Stimulated activated CD8-positive, alpha-beta memory T cell treated with anti-CD3 and anti-CD28 coated beads, Interleukin-7, amount 100 ng/mL, for 4 hours (primary cell): ENCODE measurements at places on chromosomes 12 and 14.

GRCh38 chr14:81435391-81436295, 35.5 kb upstream of the STON2 start:
- DNase-seq = peak; percentile 4

DNA sequence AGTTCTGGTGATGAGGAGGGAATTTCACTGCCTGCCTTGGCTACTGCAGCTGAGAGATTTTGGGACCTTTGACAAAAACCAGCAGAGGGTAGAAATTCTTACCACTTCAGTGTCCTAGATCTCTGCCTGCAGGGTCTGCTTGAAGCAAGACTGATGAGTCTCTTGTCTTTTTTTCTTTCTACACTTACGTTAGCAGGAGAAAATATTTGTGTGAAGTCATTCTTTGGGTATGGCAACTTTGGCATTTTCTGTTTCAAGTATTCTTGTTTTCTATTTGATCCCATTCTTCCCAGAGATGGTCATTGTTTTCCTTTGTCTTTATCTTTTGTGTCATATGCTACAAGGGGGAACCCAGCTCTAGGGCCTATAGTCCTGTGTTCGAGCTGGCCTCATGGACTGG, 65.6 kb upstream of the FERMT2 start:
- no peak for DNase-seq

DNA sequence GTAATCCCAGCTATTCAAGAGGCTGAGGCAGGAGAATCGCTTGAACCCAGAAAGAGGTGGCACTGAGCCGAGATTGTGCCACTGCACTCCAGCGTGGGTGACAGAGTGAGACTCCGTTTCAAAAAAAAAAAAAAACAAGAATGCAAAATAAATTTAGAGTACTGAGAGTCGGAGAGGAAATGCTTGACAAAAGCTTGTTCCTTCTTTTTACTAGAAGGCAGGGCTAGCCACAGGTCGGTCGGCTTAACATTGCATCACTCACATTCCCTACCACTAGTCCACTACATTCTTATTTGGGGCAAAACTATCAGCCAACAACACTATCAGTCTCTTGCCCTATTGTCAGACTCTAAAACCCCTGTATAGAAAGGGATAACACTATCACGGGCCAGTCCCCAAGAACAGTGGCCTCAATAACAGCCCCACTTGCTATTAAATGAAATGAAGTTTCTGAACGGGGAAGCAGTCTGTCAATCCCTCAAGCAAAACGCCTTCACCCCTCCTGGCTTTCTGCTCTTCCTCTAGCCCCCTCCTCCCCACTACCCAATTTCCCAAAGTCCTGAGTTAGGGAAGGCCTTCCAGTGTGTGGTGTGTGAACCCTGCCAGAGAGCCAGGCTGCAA, 1.0 kb downstream of the RNF41 start:
- no peak for DNase-seq

- DNase-seq = no peak
These were observed 125.3 kb upstream of the TMEM132D start for GRCh38 chr12:130029151-130029550.

DNA sequence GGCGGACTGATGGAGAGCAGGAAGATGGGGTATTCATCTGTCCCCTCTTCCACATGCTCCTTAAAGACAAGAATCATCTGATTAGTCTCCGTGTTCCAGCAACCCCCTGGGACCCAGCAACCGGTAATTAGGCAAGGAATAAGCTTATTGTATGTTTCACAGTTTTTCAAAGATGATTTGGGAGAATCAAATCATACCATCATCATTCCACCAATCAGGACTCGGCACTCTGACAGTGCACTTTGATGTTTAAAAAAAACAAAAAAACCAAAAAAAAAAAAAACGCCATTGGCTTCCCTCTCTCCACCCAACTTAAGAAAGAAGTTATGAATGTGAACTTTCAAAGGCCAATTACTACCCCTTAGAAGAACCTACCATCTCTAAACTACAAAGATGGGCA, 1.3 kb upstream of the DYNC1H1 start:
- DNase-seq = no peak

- no peak for DNase-seq
These were observed 60.8 kb upstream of the MED13L start for GRCh38 chr12:116338064-116338846.

DNA sequence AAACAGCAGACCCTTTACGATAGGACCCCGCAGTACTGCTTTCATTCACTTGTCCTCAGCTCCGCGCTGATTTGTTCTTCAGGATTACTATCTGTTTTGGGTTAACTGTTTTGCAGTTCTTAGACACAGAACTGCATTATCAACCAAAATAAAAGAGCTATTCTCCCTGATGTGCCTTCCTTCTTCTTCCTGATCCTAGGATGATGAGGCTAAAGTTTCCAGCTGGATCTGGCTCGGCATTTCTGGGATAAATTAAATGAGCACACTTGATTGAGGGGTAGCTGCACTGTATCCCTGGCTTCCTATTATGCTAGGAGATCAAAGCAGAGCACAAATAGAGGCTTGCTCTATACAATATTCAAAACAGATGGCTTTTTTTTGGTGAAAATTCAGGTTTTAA, 165.7 kb downstream of the FBXL14 start:
- DNase-seq = no peak

- no peak for DNase-seq
These were observed 24.7 kb downstream of the BDKRB2 start for GRCh38 chr14:96229315-96229714.

DNA sequence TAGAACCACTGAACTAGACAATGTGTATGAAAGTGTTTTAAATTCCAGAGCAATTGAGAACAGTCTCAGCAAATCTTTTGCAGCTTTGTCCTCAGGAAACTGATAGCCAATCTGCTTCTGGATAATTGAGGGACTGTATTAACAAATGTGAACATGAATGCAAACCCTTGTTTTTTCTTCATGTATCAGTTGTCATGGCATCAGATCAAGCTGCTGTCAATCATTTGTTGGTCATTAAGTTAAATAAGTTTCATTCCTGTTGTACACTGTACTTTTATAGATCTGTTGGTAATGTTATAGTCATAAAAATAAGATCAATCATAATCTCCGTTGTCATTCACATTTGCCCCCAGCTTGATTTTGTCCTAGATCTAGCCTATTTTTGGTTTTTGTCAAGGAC, 65.5 kb upstream of the RFX4 start:
- no peak for DNase-seq

GRCh38 chr14:94486883-94487282, 10.9 kb upstream of the SERPINA9 start:
- no peak for DNase-seq
